Activated T-helper 9 cell treated with anti-CD3 and anti-CD28 coated beads, Interleukin-2, amount 50 U/mL, for 16 hours (primary cell): ENCODE measurements at places on chromosomes 1 and 21.

GRCh38 chr1:227010645-227011044 lies 70.6 kb downstream of the COQ8A start:
- no peak for DNase-seq

GRCh38 chr1:58741678-58742553 lies 41.9 kb downstream of the JUN start:
- DNase-seq: no peak

DNA sequence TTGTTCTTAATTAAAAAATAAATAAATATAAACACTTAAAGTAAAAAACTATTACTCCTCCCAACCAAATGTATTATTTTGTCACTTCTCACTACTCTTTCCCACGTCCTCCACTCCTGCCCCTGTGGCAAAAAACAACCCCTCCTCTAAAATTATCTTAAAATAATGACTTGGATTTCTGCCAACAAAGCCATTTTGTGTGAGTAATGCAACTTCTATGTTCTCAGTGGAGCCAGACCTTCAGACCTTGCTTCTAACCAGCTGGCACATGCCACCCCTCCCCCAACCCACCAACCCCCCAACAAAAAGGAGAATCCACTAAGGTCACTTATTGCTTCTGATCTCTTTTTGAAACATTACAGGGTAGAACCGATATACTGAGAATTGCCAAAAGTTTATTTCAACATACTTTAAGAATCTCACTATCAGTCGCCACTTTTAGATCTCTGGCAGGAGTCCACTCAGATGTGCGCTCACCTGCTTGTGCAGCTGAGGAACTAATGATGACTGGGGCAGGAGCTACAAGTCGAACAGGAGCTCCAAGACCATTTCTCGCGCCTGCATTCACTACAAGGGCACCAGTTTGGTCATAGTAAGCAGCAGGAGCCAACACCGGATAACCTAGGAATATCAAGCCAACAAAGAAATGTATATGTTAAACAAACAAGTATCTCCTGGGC lies 58.3 kb upstream of the SDC3 start:
- DNase-seq: no peak

DNA sequence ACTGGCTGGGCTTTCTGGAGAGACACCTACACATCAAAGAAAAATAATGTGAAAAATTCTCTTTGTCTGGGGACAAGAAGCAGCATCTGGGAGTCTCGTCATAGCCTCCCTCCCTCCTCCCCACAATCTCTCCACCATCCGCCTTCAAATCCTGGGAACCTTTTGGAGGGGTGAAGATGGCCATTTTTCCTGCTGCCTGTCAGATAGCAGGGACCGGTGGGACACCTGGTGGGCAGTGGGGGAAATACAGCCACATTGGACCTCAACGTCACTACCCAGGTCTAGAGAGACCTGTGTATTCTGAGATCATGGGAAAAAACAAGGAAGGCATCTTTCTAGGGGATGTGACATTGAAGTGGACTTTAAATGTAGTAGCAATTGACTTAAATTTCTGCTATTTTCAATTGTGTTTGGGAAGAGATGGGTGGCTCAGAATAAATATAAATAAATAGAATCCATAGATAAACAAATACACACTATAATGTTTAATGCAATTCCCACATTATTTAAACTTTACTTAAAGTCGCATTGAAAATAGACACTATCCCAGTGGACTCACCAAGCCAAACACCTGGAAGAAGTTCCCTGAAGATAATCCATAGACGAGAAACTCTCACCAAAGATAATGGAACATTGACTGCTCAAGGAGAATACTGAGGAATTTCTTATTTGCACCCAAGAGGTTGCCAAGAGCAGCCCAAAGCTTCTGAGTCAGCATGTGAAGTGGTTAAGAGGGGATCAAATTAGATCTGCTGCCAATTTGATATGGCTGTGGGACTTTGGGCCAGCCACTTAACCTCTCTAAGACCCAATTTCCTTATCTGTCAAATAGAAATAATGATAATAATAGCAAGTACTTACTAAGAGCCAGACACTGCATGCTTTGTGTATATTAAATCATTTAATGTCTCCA lies 147.6 kb upstream of the CAMK1G start:
- DNase-seq: no peak

DNA sequence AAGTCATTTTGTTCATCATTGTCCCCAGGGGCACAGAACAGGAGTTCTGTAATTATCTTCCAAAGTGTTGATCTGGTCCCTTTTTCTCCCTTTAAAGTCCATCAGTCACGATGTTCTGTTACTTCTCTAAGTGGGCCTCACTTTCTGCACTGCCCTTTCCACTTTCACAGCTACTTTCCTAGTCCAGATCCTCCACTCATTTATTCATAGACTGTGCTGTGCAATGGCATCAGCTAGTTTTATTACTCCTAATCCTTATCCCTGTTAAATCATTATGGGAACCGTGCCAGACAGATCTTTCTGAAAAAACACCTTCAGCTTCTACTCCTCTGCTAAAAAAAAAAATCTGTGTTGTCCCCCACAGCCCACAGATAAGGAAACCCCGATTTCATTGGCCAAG lies 64.0 kb upstream of the BCL10 start:
- DNase-seq: no peak

GRCh38 chr21:46092811-46093667 lies 4.9 kb upstream of the COL6A2 start:
- no peak for DNase-seq

DNA sequence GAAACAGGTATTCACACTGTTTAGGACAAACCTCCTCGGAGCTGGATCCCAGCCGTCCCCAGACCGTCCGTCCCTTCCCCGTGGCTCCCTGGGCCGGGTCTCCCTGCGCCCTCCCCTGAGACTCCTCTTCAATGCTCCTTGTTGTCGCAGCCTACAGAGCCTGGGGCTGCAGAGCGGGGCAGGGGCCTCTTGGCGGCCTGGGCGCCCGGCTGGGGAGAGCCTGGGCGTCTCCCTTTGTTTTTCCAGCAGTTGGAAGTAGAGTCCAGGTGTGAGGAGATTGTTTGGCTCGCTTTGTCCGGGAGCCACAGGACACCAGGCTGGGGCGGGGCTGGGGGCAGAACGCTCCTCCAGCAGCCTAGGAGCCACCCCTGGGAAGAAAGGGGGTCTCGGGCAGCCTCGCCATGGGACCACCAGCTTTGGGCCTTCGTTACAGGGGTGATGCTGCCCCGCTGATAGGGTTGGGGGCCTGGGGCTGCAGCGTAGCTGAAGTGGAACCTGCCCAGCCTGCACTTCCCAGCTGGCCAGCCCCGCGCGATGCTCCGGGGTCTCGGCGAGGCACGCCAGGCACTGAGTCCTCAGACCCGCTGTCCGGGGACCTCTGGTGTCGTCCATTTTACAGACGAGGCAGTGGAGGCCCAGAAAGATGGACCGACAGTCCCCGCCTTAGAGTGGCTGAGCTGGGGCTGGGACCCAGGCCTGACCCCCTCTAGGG lies 66.9 kb downstream of the PRDM16 start:
- no peak for DNase-seq

- no peak for DNase-seq
These were observed 34.9 kb downstream of the DEGS1 start for GRCh38 chr1:224217655-224218623.

- DNase-seq: no peak
These were observed 76.0 kb upstream of the ZBTB40 start for GRCh38 chr1:22375601-22376000.

GRCh38 chr1:58854576-58854975 lies 70.7 kb upstream of the JUN start:
- no peak for DNase-seq

GRCh38 chr1:34054920-34055319 lies 110.1 kb downstream of the CSMD2 start:
- no peak for DNase-seq

- no peak for DNase-seq
These were observed 298.4 kb upstream of the DUSP10 start for GRCh38 chr1:222040121-222040805.

DNA sequence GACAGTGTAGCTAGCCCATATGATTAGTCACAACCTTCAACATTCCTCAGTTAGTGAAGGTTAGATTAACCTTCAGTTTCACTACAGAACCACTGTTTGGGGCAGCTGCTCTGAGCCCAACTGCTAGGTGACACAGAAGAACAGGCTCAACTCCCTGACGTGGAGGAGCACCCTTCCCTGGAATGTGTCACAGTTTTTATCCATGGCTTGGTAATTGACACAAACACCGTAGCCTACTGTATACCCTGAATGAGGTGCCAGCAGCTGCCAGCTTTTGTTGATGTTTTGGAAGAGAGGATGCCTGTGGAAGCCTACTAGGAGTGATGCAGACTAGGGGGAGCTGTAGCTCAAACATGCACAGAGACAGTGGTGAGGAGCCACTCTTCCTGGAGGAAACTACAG lies 56.6 kb upstream of the CR2 start:
- no peak for DNase-seq

DNA sequence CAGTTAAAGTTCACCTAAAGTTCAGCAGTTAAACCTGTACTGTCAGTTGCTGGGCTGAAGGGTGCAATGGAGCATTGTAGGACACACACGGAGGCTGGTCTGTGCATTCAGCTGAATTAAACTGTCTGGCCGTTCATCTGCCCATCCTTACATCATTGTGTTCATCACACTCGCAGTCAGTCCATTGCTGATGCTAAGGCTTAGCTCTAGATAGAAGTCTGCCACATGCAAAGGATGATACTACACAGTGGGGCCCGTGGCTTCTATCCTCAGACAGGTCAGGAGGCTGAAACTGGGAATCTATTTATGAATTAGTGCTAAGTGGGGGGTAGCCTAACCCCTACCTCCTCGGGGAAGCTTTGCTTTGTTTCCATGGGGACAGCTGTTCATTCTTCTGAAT lies 60.4 kb downstream of the CNIH3 start:
- no peak for DNase-seq

- DNase-seq: no peak
These were observed 1.7 kb upstream of the GLIS1 start for GRCh38 chr1:53740621-53741105.

- DNase-seq: no peak
These were observed 9.9 kb downstream of the IBA57 start for GRCh38 chr1:228175316-228176023.

DNA sequence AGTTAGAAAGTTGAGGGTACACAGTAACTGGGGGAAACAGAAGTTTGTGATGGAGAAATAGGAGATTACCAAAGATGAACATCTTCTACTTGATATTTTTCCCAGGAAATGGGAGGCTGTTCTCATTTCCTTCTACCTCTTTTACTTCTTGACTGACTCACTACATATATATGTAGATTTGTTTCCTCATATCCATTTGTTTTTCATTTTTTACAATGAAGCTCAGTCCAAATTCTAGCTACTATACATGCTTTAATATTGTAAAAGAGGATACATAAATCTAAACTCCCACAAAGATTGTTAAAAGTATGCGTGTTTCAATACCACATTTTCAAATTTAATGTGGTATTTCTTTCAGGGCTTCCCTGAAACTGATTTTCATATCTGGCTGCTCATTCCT lies 366.6 kb upstream of the NCAM2 start:
- no peak for DNase-seq

DNA sequence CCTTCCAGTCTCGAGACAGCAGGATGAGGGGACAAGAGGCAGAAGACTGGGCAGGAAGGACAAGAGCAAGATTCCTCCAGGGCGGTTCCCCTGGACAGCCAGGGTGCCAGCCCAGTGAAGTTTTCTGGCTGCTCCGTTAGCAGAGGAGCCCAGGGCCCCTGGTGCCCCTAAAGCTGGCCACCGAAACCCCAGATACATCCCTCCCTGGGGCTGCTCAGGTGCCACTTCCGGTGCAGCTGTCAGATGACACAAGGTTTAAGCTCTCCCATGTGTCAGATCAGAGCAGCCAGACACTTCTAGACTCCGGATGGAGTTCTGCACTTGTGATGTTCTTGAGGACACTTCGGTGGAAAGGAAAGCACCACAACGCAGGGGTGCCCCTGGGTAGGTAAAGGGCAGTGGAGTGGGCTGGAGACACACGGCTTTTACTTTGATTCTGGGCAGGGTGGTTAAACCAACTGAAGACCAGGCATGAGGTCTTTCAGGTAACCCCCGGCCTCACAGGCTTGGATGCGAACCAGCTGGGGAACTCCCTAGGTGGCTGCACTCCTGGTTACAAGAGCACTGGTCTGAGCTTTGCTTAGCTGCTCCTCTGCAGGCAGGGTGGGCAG lies 85.7 kb downstream of the ITPKB start:
- DNase-seq: peak; percentile 40

DNA sequence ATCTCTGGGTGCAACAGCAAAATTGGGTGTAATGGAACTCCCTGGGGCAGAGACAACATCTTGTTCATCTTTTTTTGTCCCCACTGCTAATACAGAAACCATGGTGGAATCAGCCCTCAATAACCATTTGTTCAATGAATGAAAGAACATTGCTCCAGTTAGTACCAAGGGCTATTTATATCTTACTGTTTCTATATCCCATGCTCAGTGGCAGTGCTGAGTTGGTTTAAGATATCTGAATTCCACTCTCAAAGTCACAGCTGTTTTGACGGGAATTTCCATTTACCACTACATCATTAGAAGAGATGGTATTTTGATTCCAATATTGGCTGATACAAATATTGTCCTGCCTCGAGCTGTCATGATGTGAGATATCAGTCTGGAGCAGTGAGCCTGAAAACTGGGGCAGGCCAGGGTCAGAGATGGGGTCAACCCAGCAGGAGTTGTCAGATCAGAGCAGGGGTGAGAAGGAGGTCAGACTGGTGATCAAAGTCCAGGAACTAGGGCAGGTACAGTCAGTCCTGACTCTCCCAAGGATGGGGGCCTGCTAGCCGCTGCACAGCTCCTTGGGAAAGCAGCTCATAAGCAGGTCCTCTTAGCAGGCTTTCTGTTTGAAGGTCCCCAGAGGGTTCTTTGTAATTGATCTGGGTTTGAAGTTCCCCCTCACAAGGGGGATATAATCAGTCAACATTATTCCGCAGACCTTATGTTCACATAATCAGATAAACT lies 5.8 kb upstream of the PHC2 start:
- no peak for DNase-seq

DNA sequence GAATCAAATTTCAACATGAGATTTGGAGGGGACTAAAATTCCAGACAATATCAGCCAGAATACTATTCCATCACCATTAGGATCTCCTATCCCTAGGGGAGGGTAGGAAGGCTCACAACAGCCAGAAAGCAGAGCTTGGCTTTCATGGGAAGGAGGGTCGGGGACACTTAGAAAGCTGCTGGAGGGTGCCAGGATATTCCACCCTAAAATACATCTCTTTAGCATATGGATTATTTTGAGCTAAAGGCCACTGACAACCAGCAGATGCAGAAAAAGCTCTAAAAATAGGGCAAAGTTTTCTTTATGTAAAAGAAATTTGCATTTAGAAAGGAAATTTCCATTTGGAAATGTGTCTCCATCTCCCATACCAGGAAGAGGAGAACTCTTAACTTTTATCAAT lies 54.3 kb upstream of the PCP4 start:
- no peak for DNase-seq
